T47D (cell line): ENCODE measurements at places on chromosomes 1 and 21.
A peak's percentile ranks its signal among the peaks of the same experiment; 100 is the strongest.

DNA sequence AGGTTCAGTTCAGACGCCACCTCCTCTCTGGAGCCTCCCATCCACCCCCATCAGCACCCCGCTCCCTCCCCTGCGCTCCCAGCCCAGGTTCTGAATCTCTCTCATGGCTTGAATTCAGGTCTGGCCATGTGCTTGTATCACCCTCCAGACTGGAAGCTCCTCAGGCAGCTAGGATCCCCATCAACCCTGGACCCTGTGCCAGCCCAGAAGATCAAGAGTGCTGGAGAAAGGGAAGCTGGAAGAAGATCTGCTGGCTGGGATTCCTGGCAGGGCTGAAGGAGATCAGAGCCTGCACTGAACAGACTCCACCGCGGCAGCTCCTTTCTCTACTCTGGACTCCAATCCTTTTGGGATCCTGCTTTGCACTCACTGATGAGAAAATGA is 11.7 kb upstream of the TINAGL1 start:
- no peak for DNase-seq

GRCh38 chr1:221937155-221937953 is 195.5 kb upstream of the DUSP10 start:
- no peak for DNase-seq

DNA sequence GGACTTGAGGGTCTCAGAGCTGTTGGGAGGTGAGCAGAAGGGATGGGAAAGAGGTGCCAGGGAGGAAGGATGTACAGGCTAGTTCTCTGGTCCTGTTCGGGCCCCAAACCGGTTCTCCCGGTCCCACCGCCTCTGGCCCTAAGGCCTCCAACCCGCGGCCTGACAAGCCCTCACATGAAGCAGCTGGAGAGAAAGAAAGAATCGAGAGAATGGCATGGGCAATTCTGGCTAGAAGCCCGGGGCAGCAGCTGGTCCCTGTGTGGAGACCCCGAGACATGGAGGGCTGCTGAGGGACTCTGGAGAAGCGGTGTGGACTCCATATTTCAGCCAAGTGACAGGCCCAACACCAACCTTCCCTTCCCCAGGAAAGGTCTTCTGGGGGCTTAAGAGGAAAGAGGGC is 730 bp downstream of the CDC42SE1 start:
- DNase-seq = peak; percentile 75

- DNase-seq = no peak
Measured at GRCh38 chr1:173039626-173040025, 11.1 kb downstream of the TNFSF18 start.

DNA sequence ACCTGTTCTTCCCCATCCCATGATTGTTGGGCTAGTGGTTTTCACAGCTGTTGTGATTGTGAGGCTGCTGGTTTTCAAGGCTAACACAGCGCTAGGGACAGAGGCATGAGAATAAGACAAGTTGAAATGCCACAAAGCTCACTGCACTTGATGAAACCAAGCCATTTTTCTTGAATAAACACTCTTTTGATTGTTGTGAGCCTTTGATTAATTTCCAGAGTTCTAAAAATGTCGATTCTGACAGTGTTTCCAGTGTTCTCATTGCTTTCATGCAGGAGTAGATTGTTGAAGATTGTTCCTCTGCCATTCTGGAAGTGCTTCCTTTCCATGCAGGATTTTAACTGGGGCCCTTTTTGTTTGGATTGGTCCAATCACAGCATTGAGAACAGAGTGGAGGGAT is 134.9 kb upstream of the GRIK3 start:
- no peak for DNase-seq

GRCh38 chr1:228873709-228874108 is 138.4 kb downstream of the RHOU start:
- no peak for DNase-seq

- DNase-seq = no peak
Measured at GRCh38 chr21:38809198-38809878, 3.6 kb downstream of the ETS2 start.

DNA sequence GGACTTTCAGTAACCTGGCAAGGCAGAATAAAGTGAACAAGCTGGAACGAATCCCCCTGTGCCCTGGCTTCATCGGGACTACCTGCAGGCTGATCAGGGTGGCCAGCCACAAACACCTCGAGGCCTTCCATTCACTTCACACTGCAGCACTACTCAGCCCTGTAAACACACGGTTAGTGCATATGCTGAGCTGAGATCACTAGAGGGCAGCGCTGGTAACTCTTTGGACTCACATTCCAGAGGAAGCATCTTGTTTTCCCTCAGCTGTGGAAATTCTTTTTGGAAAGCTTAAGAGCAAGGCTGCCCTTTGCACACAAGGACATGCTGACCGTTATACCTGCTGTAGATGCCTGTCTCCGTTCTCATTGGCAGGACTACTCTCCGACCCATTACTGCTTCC is 32.1 kb downstream of the PCSK9 start:
- DNase-seq = peak; percentile 66

- DNase-seq = peak; percentile 71
Measured at GRCh38 chr1:150168960-150169601, 19.4 kb downstream of the PLEKHO1 start.

- DNase-seq = no peak
Measured at GRCh38 chr21:46211376-46211775, 17.2 kb downstream of the LSS start.

- no peak for DNase-seq
Measured at GRCh38 chr1:44806025-44806703, 987 bp downstream of the DYNLT4 start.

DNA sequence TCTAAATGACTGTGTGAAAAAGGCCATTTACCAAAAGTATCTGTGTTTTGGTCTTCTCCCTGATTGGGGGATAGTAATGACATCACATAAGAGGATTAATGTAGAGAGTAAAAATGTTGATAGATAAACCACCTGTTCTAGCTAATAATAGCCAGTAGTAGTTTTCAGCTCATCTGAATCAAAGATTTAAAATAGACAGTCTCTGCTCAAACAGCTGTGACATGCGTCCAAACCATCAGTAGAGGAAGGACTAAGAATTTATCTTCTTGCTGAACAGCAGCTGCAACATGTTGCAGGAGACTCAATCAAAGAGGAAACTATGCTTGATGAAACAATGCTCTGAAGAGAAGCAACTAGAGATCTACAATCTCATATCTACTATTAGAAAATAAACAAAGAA is 21.4 kb downstream of the TMPRSS15 start:
- DNase-seq = no peak
